G401 (cell line): ENCODE measurements at places on chromosomes 5 and 9.

DNA sequence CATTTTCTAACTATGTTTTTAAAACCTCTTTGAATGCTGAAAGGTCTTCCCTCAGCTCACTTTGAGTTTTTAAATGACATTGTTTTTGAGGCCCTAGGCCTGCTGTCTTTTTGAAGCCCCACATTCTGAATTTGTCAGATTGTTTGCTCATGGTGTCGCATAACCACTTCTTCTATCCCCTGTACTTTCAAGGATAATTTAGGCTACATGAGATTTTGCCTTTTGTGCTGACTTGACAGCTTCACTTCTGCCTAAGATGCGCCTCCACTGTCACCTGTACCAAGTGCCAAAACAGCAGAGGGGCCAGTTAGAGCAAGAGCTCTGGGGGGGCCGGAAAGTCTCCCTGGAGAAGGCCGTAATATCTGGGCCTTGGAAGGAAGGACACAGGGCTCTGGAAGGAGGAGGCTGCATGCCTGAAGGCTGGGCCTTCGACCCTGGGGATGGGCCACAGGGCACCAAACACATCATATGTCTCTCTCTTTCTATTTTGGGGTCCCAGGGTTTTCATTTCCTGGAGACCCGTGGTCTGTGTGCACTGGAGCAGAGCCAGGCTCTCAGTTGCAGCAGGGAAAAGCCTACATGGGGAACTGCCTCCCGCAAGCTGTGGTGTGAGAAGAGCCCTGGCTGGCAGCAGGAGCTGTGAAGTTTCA, 49.1 kb downstream of the NDST1 start:
- no peak for DNase-seq

DNA sequence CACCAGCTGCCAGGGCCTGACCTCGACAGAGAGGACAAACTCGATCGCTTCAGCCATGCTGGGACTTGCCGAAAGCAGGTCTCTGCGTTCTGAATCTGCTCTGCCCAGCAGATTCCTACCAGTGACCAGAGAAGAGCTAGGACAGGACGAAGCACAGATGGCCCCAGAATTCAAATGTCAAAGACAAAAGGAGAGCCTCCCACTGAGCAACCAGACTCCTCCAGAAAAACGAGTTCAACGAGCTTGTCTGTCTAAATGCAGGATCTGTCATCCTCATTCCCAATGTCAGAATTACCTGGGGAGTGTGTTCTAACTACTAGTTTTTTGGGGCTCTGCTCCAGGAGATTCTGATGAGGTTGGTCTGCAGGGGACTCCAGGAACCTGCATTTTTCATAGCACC, 13.4 kb downstream of the AK8 start:
- DNase-seq: peak; percentile 67

- DNase-seq: peak; percentile 43
Observed at GRCh38 chr5:115098041-115098702, 71.5 kb downstream of the TRIM36 start.

GRCh38 chr9:131622523-131622922, 77.2 kb downstream of the PRRT1B start:
- no peak for DNase-seq

DNA sequence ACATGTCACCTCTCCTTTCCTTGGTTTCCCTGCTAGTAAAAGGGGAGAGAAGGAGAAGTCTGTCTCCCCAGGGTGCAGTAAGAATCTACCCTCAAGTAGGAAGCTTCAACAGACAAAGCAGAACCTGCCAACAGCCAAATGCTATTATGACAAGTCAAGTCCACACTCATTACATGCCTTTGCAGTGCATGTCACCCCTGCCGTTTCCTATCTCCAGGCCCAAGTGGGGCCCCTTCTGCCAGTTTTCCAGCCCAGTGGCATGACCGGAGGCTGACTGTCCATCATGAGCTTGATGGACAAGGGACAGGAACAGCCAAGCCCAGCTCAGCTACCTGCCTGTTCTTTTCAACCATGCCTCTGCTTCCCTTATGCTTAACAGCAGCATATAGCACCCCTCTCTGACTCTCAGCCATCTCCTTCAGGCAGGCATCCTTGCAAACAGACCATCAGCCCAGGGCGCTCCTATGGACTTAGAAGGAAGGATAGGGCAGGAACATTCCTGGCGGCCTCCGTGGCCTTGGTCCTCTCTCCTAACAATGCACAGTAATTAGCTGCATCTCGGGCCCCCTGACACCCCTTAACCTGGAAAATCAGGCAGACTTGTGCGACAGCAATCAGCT, 107.2 kb upstream of the RAD23B start:
- DNase-seq: no peak

- DNase-seq: no peak
Observed at GRCh38 chr5:122458278-122458872, 146.3 kb downstream of the SNCAIP start.

DNA sequence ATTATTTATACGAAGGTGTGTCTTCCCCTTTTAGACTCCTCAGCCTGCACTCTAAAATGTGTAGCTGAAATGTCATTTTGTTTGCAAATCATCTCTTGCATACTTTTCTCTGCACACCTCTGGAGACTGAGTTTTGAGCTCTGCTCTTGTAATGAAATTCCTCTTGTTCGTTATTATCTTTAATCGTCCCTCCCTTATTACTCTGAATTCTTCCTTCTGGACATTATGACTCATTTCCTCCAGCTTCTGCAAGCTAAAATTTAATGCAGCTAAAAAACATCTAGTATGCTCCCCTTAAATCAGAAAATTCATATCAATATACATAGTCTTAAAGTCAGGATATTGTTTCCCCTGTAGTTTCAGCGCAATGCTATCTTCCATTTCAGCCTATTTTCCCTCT, 13.5 kb downstream of the ISL1 start:
- DNase-seq: no peak

DNA sequence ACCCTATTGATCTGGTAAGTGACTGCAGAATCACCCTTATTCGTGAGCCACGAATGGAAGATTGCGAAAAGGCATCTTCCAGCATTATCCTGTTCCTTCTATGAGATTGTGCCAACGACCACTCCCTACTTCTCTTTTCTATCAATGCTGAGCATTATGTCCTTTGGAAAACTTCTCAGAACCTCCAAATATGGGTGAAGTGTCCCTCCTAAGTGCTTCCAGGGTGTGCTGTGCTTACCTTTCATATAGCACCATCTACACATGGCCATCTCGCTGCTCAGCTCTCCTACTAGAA, 14.7 kb upstream of the LCP2 start:
- no peak for DNase-seq

DNA sequence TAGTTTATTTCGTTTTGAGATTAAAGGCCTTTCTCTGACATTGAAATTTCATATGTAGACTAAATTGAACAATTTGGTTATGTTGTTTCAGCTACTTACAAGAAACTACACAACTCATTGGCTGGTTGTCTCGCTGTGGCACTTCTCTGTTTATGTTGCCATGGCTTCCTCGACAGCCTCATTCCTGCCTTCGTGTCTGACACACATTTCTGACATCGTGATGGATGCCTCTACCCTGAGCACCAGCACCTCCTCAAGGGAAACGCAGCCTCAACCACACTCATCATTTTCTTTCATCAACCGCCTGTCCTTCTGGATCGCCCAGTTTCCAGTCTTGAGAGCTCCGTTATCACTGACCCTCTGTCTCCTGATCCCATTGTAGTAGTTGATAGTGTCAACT, 562.8 kb downstream of the PDE4D start:
- no peak for DNase-seq

DNA sequence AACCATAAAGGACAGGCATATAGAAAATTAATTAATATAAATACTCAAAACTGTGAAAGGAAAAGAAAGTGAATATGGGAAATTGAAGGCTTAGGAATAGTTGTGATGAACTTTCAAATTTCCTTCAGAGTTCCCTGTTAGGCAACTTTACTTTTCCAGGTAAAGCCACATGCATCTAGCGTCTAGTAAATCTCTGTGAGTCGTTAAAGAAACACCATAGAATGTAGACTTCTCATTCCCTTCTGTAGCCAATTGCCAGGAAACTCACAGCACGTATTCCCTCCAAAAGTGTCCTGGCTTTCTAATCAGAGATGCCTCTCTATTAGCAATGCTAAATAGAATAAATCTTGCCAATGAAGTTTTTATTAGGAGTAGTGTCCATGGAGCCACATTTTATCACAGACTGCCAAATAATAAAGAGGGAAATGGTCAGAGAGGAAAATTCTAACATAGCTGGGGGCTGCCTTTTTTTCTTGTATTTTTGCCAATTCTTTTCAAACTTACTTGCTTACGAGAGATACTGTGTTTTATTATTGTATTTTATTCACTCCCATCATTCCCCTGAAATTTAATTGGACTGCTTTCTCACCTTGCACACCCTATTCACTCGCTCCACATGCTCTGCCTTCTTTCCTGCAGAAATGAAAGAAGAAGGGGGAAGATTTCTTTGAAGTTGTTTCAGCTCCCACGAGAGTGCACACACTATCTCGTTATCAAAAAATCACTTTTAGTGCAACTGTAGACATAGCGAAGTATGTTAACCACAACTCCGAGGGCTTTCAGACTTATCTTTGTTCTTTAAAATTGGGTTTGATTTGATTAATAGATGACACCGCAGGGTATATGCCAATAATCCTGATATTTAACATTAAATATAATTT, 439.0 kb downstream of the CSNK1G3 start:
- DNase-seq: no peak

DNA sequence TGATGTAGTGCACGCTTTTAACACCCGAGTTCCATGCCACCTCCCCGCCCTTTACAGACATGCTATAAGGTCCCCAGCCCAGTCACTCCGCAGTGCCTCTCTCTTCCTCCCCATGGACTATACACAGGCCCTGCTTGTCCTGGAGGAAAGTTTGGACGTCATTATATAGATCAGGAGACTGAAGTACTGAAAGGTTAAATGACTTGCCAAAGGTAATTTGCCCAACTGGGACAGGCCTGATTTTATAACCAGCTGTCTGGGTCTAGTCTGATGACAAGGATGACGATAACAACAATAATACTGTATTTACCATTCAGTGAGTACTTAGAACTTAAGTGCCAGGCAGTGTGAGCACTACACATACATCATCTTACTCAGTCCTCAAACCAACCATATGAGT, 33.1 kb downstream of the LVRN start:
- DNase-seq: no peak

DNA sequence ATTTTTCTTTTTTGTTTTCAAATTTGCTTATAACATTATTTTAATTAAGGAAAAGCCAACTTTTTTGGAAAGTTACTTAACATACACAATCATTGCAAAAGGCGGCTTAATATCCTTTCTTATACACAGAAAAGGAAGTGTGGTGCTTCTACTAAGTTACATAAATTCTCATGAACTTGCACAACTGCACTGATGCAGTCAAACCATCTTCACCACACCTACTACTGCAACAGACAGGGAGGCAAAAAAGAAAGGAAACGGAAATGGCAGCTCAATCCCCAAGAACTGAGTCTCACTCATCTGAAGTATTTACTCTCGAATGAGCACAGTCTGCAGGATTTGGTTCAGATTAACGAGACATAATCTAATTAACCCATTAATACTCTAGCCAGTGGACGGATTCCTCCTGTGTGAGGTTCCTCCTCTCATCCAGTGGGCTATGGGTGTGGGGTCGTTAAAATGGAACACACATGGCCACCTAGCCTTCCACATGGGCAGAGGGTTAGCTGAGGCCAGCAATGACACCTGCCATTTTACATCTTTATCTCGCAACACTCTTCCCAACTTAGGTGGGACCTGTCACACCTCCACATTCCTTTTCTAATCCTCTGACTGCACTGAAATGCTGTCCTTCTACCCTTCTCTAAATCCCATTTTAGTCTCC, 30.0 kb downstream of the GOLM1 start:
- DNase-seq: no peak

DNA sequence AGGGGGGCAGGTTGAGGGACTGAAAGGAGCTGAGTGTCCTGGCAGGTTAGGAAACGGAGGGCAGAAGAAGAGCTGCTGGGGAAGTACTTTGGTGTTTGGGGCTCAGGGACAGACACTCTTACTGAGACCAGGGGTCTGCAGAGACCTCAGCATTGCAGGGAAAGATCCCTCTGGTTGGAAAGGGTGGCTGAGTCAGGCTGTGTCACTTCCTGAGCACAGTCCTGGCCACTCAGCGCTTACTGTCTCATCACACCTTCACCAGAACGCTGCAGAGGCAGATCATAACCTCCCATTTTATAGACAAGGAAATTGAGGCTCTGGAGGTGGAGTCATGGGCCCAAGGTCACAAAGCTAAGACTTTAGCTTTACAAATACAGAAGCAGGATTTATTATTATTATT, 54.3 kb downstream of the LMX1B start:
- DNase-seq: no peak

DNA sequence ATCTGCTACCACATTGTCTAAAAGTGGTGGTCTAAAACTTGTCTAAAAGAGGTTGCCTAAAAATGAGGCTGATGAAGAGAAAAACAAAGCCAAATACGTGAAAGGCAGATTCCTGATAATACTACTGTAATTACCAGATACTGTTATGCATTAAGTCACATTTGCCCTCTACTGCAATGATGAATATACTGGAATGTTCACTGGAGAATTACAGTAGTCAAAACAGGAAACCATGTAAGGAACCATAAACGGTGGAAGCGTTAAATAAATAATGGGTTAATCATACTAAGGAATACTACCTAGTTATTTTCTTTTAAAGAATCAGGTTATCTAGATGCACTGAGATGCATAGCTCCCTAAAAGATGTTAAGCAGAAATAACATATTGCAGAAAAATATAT, 201.3 kb downstream of the MCTP1 start:
- DNase-seq: no peak

GRCh38 chr5:58012102-58012501, 447.8 kb downstream of the PLK2 start:
- DNase-seq: no peak
